ENCODE measurements at places on chromosomes 12 and 14.
A peak's percentile ranks its signal among the peaks of the same experiment; 100 is the strongest.

DNA sequence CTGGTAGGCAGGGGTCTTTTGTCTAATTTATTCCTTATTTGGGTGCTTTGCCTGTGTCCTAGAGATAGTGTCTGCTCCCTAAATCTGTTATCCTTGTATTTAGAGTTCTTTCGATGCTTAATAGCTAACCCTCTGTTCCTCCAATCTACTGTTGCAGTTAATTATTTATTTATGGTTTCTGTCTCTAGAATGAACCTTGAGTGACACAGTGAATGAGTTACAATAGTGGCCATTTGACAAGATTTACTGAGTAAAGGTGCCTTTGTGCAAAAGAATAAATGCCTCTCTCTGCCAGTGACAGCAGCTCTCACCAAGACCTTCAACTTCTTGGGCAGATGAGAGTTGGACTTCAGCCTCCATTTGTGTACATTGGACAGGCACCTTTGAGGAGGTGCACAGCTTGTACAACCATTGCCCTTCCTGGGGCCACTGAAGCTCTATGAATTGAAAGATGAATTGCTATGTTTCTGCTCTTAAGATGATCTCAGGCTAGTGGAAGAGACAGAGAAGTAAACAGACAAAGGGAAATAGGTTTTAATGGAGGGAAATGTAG, 165.9 kb downstream of the DERA start:
- DNase-seq: no peak

DNA sequence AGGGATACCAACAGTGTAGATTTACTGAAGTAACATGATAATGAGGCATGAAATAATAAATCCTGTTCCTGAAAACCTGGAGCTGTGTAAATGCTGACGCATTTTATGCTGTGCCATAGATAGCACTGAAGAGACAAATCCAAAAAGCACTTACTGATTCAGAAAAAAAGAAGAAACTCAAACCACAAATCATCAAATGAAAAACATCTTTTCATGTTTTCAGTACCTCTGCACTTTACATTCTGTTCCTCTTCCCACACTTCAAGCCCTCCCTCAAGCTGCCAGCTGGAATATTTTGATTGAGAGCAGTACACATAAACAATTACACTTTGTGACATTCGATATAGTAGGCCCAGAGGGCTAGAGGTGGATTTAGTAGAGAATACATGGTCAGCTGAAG, 362.3 kb downstream of the NAV3 start:
- peak; percentile 62 for DNase-seq

GRCh38 chr12:11677093-11677492, 27.6 kb downstream of the ETV6 start:
- DNase-seq: no peak

DNA sequence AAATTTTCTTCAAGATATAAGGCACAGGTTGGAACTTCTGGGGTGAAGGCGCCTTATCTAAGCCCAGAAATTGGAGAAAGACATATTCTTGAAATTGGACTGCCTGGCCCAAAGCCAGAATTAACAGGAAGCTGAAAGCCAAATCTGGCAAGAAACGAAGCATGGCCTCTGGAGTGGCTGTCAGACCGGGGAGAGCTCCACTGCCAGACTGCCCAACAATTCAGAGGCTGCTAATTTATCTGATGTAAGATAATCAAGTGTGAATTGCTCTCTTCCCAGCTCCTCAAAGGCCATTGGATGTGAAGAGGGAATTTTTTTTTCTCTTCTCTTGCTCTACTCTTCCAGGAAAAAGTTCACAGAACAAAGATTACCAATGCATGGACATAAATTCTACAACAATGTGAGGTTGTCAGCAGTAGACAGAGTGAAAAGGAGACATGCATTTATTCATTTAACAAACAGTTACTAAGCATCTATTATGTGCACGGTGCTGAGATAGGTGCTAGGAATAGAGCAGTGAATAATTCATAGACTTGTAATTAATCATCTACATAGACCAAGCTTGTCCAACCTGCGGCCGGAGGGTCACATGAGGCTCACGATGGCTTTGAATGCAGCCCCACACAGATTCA, at the start of gene GDF3:
Gene GDF3, minus strand, starts transcription at position 210 of the 632 bp plus-strand sequence. Its CDS starts 47 bp downstream, at position 163.
- DNase-seq: no peak

GRCh38 chr12:129269756-129270495, 416.6 kb downstream of the GLT1D1 start:
- no peak for DNase-seq

DNA sequence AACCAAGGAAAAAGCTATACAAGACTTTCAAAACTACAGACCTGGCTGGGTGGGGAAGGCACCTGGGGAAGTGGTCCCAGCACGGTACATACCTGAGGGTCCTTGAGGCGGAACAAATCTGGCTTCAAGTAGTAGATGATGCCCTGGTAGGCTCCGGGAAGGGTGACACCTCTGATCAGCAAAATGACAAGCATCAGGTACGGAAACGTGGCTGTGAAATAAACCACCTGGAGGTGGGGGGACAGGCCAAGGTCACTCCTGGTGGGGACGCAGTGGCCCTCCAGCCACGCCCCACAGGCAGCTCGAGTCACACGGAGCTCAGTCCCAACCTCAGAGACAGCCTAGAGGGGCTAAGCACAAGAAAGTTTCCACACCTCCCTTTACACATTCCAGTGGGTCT, 15.3 kb downstream of the SLC6A12 start:
- no peak for DNase-seq

- no peak for DNase-seq
Measured at GRCh38 chr12:74732826-74733225, 195.2 kb downstream of the ATXN7L3B start.
